ENCODE measurements at places on chromosomes 13 and 19.
A peak's percentile ranks its signal among the peaks of the same experiment; 100 is the strongest.

- peak; percentile 58 for DNase-seq
Measured at GRCh38 chr13:27170516-27171243, 931 bp downstream of the USP12 start.

DNA sequence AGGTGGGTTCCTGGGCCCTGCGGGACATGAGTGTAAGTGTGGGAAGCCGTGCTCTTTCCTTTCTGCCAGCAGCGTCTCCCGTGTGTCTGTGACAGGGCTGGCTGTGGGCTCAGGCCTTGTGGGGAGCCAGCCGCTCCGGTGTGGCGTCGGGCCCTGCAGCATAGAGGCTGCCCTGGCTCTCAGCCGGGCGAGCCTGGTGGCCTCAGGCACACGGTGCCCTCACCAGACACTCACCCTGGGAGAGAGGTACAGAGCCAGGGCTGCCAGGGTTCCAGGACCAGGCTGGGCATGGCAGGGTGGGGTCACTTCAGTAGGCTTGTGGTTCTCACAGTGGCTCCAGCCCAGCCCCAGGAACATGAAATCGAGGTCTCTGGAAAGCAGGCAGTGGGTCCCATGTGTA, 324.8 kb downstream of the TEX29 start:
- DNase-seq, result no peak

DNA sequence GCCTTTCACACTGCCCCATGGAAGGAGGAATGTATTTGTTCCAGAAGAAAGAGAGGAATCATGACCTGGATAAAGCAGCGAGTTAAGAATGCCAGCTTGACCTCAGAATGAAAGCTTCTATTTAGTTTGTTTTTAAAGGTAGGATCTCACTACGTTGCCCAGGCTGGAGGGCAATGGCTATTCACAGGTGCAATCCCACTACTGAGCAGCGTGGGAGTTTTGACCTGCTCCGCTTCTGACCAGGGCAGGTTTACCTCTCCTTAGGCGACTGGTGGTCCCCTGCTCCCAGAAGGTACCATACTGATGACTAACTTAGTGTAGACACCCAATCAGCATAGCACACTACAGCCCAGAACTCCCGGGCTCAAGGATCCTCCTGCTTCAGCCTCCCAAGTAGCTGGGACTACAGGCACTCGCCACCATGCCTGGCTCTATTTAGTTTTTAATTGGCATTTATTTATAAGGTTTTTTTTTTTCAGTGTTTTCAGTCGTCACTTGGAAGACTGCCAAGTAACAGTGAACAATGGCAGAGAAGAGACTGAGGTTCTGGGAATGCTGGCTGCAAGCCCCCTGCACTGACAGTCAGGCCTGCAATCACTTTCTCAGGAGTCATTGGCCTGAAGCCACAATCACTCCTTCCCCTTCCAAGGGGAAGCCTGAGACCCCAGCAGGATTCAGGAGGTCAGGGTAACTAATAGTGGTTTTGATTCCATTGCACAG, 73.1 kb downstream of the EPS15L1 start:
- DNase-seq, result no peak

- DNase-seq, result no peak
Measured at GRCh38 chr19:345320-345879, 804 bp upstream of the MIER2 start.

DNA sequence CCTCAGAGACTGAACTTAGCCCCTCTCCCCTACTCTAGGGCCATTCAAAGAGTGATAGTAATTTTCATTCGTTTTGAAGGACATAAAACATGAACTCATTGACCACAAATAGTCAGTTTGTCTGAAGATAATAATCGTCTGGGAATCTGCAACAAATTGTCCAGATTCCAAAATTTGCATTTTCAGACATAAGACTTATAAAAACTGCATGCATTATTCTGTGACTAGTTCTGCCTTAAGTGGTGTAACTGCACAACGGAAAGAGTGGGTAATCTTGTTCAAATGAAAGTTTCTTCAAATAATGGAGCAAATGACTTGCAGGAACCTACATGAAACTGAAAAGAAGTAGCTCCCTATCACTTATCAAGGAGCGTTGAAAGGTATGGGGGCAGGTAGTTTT, 8.4 kb downstream of the CSNK1A1L start:
- DNase-seq, result no peak

DNA sequence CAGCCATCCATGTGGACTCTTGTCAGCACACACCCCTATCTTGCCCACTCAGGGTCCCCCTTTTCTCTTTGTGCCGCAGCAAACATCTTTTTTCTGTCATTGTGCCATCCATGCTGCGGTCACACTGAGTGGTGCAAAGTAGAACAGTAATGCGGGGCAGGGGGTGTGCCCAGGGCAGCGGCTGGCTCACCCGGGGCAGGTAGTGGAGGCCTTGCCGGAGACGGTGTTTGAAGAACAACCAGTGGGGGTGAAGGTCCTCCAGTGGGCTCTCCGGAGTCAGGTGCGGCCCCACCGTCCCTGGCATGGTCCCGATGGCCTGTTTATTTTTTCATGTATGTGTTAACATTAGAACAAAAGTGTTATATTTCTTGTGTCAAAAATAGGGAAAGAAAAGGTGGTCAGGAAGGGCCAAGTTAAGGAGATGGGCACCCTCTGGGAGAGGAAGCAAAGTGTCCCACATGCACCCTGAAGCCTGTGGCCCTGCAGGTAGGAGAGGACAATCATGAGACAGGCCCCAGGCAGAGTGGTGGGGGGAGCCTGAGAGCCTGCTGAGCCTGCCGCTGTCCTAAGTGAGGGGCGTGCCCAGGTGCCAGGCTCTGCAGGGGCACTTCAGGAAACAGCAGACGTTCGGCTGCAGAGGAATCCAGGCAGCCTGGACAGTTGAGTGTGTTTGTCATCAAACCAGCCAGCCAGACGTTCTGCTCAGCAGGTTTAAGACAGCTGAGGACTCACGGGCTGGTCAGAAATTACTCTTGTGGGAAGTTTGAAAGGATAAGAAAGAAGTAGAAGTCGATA, 12.3 kb downstream of the TSSK6 start:
- no peak for DNase-seq

DNA sequence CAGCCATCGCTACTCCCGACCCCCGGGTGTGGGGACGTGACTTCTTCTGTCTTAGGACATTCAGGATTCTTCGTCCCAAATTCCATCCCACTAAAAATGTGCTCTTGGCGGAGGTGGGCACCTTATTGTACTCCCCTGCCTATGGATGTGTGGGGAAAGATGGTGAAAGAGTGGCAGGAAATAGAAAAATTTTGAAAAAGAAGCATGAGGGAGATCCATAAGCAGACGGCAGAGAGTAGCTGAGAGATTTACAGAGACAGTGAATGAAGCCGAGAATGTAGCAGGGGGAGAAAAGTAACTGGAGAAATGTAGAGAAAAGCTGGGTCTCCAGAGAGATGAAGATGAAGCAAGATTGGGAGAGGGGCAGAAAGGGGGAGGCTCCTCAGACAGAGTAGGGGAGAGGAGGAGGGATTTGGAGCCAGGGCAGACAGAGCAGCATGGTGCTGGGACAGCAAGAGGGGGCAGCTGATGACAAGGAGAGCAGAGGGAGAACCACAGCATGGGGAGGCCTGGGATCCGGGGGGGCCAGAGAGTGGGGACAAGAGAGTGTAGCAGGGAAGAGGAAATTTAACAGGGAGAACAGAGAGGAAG, 843 bp downstream of the ZNF610 start:
- no peak for DNase-seq

DNA sequence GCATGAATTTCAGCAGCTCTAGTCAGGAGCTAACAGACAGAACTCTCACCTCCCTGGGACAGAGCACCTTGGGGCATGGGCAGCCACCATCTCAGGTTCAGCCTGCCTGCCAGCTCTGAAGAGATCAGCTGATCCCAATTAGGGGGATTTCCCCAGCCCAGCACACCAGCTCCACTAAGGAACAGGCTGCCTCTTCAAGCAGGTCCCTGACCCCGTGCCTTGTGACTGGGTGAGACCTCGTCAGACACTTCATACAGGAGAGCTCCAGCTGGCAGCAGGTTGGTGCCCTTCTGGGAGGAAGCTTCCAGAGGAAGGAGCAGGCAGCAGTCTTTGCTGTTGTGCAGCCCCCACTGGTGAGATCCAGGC, 84.5 kb upstream of the UFM1 start:
- no peak for DNase-seq

DNA sequence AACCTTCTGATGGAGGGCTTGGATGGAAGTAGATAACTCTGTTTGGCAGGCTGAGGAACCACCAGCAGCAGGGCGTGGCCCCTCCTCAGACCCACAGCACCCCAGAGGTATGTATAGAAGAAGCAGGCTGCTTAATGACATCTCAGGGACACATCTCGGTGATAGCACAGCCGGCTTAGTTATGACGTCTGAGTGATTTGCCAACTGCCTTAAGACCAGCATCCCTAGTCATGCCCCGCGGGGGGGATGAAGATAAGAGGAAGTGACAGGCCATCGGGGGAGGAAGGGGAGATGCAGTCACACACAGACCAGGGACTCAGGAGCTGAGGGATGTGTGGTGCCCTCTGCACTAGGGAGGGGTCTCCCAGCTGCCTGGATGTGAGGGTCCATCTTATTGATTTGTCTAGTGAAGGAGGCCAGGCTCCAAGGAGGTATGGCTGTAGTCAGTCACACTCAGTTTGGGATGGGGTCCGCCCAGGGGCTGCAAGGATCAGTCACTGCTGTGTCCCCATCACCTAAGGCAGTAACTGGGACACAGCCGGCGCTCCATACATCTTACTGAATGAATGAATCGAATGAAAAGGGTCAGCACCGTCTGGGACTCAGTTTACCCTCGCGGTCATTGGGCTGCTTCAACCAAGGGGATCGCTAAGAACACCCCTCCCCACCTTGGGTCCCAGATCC, 19.2 kb upstream of the ERCC1 start:
- peak; percentile 70 for DNase-seq

- no peak for DNase-seq
Measured at GRCh38 chr19:55539090-55539984, 2.4 kb upstream of the SBK2 start.

DNA sequence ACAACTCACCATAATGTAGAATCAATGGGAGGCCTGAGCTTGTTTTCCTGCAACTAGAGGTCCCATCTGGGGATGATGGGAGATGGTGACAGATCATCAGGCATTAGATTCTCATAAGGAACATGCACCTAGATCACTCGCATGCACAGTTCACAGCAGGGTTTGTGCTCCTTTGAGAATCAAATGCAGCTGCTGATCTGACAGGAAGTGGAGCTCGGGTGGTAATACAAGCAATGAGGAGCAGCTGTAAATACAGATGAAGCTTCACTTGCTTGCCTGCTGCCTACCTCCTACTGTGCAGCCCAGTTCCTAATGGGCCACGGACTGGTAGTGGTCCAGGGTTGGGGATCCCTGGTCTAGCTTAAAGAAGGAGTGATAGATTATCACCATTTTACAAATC, 33.0 kb downstream of the KPNA3 start:
- no peak for DNase-seq

- DNase-seq, result no peak
Measured at GRCh38 chr19:8209462-8210378, 550 bp downstream of the CERS4 start.

DNA sequence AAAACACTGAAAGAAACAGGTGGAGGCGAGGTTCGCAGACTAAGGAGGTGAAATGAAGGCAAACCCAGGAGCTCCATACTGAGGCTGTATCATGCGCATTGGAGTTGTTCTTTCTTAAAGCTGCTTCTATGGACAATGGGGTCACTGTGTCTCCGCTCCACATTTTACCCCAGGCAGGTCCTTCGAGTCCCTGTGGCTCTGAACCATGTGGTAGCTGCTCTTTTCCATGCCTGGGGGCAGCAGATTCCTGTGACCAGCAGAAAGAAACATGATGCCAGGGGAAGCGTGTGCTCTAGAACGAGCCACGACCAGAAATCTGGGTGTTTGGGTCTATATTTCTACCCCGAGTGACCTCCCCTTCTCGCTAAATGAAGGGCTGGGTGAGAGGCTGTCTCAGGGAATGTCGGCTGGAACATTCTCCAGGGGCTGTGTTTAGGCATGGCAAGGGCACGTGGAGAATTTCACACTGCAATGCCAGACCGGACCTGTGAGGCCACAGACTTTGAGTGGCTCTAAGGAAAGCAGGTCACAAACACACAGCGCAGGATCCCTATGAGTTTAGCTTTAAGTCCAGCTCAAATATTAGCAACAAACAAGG, 95.7 kb upstream of the IRS2 start:
- DNase-seq, result no peak

DNA sequence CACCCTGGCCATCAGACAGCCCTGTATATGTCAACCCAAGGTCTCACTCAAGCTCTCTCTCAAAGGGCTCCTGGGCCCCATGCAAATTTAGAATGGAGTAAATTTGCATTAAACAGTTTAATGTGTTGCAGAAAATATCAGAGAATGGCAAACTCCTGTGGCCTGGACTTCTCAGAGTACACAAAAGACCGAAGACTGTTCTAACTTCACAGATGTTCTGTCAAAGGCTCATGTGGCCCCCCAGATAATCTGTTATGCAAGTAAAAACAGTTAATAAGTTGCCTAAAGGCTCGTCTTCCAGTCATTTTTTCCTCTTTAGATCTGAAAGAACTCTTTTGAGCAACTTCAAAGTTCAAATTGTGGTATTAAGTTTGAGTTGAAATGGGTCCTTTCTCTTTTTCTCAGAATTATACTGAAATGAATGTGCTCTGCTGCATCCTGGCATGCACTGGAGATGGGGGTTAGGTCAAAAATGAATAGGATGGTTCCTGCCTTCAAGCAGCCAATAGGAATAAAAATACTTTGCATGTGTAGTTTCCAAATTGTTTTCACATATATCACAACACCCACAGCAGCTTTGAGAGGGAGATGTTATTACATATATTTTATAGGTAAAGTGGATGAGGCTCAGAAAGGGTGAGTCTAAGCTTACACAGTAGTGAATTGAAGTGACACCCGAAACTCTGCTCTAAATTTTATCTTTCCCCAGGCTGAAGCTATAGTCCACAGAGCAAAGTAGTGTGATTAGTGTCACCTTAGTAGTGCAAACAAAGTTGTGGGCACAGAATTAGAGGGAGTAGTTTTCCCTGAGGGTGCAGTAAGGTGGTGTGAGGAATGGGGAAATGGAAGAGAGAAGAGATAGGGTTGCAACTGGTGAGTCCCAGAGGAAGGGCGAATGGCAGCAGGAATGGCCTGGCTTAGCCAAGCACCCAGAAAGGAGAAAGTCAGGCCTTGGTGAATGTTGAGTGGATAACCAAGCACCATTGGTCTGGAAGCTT, 205.0 kb upstream of the RFC3 start:
- no peak for DNase-seq

GRCh38 chr13:85283408-85283807, 515.8 kb downstream of the SLITRK6 start:
- no peak for DNase-seq

DNA sequence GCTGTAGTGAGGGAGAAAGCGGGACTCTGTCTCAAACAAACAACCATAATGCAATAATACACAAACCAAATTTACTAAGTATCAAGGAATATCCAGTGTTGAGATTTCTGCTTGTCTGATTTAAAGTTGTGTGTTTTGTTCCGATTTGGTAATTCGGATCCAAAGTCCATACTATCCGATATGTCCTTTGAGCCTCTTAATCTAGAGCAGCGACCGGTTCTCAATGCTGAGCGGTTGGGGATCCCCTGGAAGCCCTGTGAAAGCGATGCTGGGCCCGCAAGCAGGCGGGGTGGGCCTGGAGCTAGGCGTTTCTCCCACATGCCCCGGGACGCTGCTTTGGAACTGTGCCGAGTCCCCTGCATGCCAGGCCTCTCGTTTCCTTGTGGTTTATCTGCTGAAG, 20.2 kb downstream of the C19orf44 start:
- no peak for DNase-seq

Data from GDM1 (cell line).